Activated T-helper 1 cell treated with Interleukin-2 at 50 U/mL for 16 hours (primary cell): ENCODE measurements at places on chromosomes 5 and 9.

GRCh38 chr5:41883243-41883642, 13.0 kb upstream of the OXCT1 start:
- DNase-seq = no peak

- no peak for DNase-seq
Measured at GRCh38 chr5:93186076-93186682, 394.8 kb downstream of the NR2F1-AS1 start.

GRCh38 chr5:124132843-124133242, 613.6 kb downstream of the ZNF608 start:
- DNase-seq = no peak

DNA sequence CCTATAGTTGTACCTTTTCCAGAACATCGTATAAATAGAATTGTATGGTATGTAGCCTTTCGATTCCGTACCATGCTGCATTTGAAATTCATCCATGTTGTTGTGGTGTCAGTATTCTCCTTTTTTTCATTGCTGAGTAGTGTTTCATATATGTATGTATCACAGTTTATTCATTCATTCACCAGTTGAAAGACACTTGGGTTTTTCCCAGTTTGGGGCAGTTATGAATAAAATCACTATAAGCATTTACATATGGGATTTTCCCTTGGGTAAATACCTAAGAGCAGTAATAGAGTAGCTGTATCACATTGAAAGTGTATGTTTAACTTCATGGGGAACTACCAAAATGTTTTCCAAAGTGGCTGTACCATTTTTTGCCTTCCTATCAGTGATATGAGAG, 16.1 kb upstream of the FKTN start:
- no peak for DNase-seq

DNA sequence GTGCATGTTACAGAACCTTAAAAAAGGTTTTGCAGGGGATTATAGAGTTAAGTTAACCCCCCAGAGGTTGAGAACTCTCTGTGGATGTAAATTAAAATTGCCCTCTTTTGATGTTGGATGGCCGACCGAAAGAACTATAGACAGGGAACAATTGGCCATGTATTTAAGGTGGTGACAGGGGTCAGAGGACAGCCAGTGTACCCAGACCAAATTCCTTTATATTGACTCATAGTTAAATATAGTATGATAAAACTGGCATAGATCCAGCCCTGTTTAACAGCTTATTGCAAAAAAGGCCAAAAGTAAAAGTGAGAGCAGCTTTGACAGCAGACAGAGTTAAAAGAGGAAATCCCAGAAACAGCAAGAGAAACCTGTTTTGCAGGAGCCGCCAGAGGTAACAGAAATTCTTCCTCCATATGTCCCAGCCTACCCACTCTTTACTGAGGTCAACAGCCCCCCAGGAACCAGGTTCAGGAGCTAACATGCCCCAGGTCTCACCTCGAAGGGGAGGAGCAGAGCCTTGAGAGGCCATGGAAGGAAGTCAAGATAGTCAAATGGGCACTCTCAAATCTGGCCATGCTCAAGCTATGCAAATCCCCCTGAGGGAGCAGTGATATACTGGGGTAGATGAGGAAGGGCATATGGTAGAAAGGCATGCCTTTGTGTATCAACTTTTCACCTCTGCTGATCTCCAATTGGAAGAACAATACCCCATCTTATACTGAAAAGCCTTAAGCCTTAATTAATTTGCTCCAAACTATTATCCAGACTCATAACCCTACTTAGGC, 156.4 kb upstream of the COX7C start:
- DNase-seq = no peak

GRCh38 chr9:123347289-123348060, 8.5 kb upstream of the CRB2 start:
- DNase-seq = no peak

DNA sequence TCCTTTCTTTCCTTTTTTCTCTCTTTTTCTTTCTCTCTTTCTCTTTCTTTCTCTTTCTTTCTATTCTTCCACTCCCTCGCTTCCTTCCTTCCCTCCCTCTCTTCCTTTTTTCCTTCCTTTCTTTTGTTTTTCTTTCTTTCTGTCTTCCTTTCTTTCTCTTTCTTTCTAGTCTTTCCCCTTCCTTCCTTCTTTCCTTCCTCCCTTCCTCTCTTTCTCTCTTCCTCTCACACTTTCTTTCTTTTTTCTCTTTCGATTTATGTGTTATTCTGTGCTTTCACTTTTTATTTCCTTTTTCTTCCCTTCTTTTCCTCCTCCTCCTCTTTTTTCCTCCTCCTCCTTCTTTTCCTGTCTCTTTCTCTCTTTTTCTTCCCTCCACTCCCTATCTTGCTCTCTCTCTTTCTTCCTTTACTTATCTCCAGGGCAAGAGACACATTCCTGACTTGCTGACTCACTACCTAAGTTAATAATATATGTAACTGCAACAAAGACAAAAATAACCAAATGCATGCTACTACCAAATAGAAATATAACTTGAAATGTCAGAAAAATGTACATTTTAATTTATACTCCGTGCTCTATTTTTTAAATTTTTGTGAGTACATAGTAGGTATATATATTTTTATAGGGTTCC, 445.5 kb downstream of the GABRG2 start:
- DNase-seq = no peak

- no peak for DNase-seq
Measured at GRCh38 chr5:38793099-38793498, 52.7 kb upstream of the OSMR start.
